Activated T-helper 1 cell treated with Interleukin-2 at 50 U/mL for 16 hours (primary cell): ENCODE measurements at places on chromosomes 12 and 14.

DNA sequence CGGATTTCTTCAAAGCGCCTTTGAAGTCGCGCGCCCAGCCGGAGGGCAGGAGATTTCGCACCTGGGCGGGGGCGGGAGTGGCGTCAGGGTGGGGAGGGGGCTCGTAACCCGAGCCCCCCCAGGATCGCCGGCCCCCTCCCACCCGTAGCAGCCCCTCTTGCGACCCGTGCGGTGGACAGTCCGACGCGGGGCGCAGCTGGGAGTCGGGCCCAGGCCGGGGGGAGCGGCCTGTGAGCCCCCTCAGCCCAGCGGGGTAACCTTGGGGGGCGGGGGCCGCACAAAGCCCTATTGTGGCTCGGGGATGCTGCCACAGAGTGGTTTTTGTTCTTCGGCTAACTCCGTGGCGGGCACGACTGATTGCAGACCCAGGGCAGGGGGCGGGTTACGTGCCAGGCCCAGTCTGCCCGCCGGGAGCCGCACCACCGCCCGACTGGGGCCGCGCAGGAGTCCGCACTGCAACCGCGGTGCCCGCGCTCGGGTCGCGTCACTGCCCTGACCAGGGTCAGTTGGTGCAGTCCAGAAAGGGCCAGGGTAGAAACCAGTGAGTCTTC is 4.2 kb upstream of the AAAS start:
- no peak for DNase-seq

DNA sequence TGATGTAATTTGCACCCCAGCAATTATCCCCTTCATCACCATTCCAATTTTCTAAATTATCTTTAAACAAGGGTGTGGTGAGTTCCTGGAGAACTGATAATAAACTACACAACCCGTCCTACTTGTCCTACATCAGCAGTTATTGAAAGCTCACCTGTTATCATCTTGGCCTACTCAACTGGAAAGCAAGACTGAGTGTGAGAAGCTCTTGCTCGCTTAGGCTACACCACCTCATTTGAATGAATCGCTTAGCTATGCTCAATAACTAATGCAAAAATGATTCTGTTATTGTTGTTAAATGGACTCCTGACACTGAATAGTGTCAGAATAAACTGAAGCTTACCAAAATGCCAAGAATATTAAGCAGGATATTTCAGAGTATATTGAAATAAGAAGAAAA is 115.4 kb upstream of the BTG1 start:
- DNase-seq, result no peak

DNA sequence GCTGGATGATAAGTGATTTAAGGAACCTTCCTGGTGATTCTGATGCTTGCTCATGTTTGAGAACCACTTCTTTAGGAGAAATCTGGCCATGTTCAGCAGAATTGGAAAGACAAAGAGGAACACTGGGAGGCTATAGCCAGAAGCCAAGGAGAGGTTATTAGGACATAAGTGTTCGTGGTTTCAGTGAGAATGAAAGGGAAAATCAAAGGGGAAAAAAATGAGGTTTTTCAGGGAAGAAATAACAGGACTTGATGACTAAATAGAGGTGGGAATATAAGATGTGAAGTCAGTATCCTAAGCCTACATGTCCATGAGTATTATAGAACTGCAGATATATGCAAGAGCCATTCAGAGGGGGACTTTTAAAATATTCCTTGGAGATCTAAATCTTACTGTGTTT is 95.6 kb downstream of the DAAM1 start:
- no peak for DNase-seq

- no peak for DNase-seq
These were observed 324.7 kb upstream of the SFSWAP start for GRCh38 chr12:131386167-131386521.

DNA sequence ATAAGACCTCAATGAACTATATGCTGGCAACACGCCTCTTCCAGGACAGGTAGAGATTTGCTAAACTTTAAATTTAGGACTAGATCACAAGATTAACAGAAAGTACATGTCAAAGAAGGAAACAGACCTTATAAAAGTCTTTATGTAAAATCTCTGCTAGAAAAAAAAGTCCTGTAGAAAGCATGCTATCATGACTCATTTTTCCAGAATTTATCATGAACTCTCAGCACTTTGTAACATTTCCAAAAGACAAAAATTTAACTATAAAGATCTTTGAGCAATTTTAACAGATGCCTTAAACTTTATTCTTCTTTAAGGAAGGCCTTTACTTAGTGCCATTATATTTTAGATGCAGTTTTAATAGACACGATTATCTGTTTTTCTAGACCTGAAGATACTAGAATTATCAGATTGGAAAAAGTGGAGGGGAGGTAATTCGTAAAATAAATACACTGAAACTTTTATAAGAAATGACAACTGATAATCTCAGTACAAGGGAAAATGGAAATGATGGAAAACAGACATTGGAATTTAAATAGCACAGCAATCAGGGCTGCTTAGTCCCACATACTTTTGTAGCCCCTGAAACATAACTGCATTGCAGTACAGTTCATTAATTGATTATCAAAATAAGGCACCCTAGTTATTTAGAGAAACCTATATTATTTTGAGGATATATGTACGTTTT is 92.0 kb downstream of the TTLL5 start:
- DNase-seq, result no peak

- no peak for DNase-seq
These were observed 17.9 kb upstream of the MGP start for GRCh38 chr12:14903386-14904098.

DNA sequence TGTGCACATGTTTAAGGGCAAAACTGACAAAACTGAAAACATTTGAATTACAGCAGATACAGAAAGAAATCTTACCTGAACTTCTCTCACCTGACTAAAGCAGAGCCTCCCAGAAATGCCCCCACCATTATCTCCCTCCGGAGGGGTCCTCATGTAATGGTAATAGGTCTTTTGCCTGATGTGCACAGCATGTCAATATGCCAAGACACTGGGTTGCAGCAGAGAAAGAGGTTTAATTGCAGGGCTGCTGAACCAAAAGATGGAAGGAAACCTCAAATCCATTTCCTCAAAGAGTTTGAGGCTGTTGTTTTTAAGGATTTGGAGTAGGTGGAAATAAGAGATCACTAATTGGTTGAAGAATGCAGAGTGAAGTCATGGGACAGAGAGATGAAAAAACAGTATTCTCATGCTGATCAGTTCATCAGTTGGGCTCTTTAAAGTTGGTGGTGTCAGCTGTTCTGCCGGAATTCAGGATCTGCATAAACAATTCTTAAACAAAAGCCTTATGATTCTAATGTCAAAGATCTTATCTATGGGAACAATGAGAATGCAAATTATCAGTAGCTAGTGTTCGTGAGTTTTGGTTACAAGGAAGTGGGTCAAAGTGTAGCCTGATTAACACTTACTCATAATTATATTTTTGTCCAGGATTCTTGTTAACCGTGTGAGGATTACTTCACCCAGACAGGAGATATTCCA is 18.2 kb downstream of the ANG start:
- no peak for DNase-seq

- DNase-seq, result no peak
These were observed 306.6 kb upstream of the ATP2B1 start for GRCh38 chr12:90015228-90015627.

DNA sequence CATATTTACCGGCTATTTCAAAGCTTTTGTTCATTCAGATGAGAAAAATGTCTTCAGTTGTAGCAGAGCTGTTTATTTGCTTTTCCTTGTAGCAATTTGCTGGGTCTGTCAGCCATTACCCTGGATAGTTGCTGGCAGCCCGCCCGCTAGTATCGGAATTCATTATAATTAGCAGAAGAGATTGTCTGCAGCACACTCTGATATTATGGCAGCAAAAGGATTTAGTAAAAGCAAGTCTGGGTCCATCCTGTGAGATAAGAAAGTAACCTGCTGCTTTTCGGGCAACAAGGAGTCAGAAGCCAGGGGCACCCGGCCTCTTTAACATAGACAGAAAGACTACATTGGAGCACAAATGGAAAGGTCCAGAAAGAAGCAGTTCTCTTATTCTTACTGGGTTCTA is 6.1 kb upstream of the SLC35E3 start:
- DNase-seq, result no peak

DNA sequence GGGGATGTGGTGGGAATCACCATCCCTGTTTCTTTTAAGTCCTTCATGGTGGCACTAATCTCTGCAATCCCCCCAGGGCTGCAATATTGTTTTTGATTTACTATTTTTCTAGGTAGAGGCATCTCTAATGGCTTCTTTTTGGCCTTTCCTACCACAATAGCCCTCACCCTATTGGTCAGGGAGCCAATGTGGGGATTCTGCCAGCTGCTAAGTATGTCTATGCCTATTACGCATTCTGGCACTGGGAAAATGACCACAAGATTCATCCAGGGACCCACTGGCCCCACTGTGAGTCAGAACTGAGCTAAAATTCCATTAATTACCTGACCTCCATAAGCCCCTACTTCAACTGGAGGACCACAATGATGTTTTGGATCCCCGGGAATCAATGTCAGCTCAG is 15.9 kb upstream of the GLIPR1L2 start:
- DNase-seq, result no peak

DNA sequence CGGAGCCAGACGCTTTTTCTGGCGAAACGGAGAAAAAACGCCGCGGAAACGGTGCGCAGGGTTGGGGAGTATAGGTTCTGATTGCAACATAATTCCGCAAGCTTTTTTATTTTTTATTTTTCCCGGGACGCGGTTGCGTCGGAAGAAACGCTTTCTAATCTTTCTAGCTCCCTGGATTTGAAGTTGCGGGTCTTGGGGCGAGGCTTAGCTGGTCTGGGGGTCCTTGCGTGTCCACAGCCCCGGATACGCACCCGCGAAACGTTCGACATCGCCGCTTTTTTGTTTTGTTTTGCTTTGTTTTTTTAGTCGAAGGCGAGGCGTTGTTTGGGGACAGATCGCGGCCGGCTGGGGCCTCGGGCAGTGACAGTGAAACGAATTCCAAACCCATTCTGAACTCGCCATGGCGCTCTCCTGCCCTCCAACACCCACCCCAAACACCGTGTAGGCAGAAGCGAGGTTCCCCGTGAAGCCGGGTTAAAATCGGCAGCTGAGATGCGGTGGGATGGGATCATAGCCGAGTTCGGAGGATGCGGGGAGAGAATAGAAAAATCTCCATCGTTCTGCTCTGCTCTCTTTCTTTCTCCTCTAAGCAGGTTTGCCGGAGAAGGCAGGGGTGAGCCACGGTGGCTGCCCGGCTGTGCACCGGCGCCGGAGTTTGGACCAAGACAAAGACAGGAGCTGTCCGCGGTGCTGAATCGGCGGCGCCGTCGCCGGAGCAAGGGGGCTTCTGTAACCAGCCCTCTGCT is 8.1 kb upstream of the LHX5 start:
- no peak for DNase-seq

GRCh38 chr14:21072031-21072473 is 1.9 kb downstream of the ARHGEF40 start:
- no peak for DNase-seq

- DNase-seq, result no peak
These were observed 32.4 kb downstream of the CCDC59 start for GRCh38 chr12:82325540-82326336.

DNA sequence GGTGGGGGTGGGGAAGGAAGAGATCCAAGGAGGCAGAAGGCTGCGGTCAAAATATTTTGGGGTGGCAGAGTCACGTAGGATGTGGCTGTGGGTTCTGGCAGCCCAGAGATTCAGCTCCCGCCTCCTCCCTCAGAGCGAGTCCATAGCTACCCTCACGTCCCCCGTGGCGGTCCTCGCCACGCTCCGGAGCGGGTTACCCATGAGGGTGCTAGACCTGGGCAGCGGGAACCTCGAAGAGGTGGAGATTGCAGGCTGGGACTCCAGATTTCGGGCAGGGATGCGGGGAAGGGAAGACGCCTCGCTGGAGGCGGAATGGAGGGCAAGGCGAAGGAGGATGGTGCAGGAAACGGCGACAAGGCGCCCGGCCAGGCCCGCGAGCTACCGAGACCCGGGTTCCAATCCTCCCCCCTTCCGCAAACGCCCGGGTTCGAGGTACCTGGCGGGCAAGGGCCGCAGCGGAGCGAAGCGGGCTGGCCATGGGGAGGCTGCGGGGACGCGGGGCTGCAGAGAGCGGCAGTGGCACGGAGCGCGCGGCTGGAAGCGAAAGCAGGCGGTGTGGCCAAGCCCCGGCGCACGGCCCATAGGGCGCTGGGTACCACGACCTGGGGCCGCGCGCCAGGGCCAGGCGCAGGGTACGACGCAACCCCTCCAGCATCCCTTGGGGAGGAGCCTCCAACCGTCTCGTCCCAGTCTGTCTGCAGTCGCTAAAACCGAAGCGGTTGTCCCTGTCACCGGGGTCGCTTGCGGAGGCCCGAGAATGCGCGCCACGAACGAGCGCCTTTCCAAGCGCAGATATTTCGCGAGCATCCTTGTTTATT is 46.2 kb downstream of the BCAT1 start:
- DNase-seq, result no peak

DNA sequence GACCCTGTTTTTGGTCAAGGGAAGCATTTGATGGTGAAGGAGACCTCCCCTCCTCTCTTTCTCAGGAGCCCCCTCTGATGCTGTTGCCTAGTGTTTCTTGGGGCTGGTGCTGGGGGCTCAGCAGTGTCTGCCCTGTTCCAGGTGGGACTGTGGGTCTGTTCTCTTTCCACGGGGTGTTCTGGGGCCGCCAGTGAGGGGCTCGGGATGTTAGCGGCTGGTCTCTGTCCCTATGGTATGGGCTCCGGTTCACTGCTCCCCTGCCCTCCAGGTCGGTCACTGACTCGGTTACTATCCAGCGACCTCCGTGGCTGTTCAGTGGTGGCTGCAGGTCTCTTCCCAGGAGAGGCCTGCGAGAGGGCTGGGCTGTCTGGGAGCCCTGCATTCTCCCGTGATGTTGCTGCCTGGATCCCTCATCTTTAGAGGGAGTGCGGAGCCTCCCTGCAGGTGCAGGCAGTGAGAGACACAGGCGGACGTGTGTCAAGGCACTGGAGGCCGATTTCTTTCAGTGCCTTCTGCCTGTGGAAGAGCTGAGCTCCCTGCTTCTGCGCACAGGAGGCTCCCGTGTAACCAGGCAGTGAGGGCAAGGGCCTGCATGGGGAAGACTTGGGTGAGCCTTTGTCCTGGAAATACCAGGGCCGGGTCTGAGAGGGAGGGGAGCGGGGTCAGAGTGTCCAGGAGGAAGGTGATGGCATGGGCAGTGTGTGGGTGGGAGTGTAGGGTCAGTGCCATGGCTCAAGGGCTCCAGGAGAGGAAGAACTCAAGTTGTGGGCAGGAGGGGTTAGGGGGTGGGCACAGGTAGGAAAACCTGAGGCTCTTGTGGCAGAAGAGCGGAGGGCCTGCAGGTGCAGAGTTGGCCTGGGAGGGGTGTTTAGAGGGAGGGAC is 362.6 kb downstream of the TMEM121 start:
- DNase-seq, result no peak

GRCh38 chr14:70080076-70080475 is 108.7 kb downstream of the SLC8A3 start:
- no peak for DNase-seq

- no peak for DNase-seq
These were observed 120.0 kb downstream of the DNAI7 start for GRCh38 chr12:25074954-25075353.

DNA sequence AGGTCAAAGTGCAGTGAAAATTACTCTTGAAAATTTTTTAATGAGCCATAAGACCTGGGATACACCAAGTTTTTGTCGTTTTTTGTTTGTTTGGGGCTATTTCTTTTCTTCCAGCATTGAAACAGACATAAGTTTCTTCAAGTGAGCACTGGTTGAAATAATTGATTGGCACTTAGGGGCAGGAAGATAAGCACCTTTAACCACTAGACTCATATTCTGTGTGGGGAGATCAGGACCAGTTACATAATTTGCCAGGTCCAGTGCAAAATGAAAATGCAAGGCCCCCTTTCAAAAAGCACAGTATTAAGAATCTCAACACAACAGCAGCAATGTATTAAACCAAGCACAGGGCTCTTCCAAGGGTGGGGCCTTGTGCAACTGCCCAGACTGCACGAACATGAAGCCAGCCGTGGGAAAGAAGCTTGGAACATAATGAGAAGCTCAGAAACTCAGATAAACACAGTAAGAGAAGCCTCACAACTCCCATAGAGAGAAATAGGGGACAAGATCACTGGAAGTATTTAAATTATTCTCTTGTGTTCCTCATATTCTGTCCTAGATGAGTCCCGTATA is 3.2 kb upstream of the TCP11L2 start:
- DNase-seq, result no peak
